ENCODE measurements at places on chromosomes 2 and 18.

- no peak for DNase-seq
Observed at GRCh38 chr2:46559261-46559660, 79.9 kb downstream of the TMEM247 start.

DNA sequence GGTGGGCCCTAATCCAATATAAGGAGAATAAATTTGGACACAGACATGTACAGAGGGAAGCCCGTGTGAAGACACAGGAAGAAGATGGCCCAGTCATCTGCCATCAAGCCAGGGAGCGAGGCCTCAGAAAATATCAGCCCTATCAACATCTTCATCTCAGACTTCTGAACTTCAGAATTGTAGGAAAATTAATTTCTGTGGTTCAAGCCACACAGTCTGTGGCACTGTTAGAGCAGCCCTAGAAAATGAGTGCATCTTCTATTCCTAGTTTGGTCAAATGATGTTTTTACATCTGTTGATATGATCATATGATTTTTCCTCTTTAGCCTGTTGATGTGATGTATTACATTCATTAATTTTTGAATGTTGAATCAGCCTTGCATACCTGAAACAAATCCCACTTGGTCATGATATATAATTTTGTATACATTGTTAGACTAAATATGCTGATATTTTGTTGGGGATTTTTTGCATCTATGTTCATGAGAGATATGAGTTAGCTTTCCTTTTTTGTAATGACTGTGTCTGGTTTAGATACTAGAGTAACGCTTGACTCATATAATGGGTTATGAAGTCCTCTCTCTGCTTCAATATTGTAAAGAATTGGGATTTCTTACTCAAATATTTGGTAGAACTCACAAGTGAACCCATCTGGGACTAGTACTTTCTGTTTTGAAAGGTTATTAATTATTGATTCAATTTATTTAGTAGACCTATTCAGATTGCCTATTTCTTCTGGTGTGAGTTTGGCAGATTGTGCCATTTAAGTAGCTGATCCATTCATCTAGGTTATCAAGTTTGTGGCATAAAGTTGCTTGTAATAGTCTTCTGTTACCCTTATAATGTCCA, 451.4 kb downstream of the EIPR1 start:
- DNase-seq: no peak

- peak; percentile 19 for DNase-seq
Observed at GRCh38 chr2:16746833-16747232, 81.2 kb upstream of the CYRIA start.

- no peak for DNase-seq
Observed at GRCh38 chr2:161947406-161947805, 126.6 kb downstream of the DPP4 start.

GRCh38 chr18:62729487-62730386, 14.4 kb downstream of the PHLPP1 start:
- no peak for DNase-seq

DNA sequence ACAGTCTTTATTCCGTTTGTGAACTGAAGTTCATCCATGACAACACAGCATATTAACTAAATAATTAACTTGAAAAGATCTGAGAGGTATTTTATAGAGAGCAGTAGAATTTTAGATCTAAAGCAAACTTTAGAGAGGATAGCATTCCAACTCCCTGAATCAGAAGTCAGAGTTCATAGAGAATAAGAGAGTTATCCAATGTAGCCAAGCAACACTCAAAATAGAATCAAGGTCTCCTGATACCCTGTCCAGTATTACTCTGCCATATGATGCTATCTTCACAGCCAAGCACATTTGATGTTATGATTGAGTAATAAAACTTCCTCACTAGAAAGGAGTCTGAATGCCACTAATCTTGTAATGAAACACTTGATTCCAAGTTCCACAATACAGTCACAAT, 55.5 kb downstream of the RIT2 start:
- DNase-seq: no peak

DNA sequence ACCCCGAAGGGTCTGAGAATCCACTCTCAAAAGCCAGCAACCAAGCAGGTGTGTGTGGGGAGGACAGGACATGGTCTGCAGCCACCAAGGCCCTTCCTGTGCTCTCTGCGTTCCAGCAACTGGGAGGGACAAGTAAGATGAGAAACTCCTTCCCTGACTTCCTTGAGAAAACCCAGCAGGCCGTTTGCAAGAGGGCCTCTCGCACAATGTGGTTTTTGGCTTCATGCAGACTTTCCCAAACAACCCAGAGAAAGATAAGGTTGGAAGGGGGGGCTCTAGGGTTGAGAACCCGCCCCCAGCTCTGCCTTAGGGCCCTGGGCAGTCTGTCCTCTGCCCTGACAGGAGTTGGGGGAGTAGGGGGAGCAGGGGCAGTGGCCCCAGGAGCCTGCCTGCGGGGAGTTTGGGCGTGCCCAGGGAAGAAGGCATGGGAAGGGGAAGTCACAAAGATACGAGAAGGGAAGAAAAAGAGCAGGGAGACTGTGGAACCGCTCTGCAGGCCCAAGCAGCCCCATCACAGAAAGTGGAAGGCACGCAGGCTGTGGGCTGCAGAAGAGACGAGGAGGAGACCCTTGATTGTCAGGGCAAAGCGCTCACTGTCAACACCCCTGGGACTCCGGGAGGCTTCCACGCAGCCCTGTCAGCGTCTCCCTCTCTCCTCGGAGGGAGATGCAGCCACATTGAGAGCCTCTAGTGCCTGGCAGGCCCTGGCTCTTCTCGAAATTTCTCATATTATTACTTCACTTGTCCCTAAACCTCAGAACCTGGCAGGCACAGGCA, 99.8 kb downstream of the SMAD7 start:
- no peak for DNase-seq

GRCh38 chr2:209577376-209578357, 153.8 kb downstream of the MAP2 start:
- peak; percentile 66 for DNase-seq

- DNase-seq: no peak
Observed at GRCh38 chr18:10015941-10016819, 102.4 kb downstream of the VAPA start.

- DNase-seq: no peak
Observed at GRCh38 chr2:175571078-175571653, 389.7 kb upstream of the ATP5MC3 start.

DNA sequence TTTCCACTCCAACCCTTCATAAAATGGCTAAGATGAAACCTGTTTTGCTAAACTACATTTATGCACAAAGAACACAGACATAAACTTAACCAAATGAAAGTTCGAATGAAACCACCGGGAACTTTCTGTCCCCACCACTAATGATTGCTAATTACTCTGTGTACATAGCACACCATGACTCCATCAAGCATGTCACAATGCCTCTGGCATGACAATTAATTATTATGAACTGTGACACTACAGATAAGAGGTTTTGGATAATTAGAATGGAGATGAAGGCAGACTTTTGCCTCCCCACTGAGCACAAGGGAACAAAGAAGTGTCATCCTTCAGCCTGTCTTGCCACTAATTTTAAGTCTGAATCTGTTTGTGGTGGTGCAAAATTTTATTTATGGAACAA, 1.5 kb downstream of the DAPL1 start:
- DNase-seq: no peak

DNA sequence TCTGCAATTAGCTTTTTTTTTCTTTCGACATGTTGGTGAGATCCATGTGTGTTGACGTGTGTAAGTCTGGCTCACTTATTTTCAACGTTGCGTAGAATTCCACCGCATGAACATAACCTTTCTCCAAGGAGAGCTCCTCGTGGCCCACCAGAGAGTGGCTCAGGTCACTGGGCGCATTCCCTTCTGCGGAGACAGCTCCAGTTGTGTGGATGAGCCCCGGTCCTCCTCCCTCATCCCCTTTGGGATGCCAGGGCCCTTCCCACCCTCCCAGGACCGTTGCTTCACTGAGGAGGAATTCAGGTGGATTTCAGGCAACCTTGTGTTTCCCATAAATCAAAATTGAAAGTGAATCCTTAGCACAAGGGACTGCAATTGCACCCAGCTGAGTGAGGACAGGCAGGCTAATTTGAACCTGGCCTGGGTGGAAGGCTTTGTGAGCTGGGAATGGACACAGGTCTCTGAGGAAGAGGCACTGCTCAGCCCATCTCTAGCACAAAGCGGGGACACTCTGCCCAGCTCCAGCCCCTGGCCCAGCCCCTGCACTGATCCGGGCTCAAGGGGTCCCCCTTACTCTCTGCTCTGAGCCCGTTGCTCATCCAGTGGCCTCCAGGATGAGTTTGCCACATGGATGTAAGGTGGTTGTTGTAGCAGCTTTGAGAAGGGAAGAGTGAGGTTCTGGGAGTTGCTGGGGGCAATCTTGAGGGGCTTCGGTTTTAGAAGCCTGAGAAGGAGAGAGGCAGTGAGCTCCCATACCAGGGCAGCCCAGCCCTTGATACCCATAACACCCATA, 57.8 kb upstream of the HAAO start:
- no peak for DNase-seq

- peak; percentile 60 for DNase-seq
Observed at GRCh38 chr2:231615058-231615671, 22.5 kb downstream of the TEX44 start.

DNA sequence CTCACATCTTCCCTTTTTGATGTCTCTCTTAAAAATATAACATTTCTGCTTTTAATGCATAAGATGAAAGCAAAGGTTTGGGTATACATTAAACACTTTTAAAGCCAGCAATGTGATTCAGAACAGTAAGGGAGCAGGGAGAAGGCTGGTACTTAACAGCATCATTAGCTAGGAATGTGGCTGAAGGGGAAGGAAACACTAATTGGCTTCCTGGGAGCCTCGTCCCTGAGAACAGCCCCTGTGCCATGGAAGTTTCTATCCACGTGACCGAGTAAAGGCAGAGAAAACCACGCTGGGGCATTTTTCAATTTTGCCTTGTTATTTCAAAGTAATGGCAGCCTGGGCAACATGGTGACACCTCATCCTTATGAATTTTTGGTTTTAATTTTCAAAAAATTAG, 109.2 kb upstream of the GPC1 start:
- no peak for DNase-seq

DNA sequence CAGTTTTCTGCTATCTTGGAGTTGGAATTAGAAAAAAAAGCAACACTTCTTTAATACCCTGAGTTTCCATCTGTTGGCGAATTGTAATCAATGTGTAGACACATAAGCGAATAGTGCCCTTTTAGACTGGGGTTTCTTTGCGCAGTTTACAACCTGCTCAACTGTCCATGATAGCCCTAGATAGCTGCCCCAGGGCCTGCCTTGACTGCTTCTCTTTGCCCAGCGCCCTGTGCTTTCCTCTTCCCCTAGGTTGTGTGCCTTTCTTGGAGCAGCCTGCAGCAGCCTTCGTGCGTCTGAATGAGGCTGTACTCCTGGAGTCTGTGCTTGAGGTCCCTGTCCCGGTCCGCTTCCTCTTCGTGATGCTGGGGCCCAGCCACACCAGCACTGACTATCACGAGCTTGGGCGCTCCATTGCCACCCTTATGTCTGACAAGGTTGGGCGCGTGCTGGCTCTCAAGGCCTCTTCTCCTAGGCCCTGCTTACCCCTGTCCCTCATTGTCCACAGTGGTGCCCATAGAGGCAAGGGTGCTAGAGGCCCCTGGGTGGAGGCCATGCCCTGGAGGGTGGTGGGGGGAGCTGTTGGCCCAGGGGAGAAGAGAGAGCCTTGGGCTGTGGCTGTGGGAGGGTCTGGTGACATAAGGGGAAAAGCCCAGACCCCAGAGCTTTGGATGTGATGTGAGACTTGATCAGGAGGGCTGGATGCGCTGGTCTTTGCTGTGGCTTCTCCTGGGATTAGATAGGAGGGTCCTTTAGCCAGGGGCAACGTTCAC, 6.9 kb downstream of the SLC4A3 start:
- DNase-seq: no peak

DNA sequence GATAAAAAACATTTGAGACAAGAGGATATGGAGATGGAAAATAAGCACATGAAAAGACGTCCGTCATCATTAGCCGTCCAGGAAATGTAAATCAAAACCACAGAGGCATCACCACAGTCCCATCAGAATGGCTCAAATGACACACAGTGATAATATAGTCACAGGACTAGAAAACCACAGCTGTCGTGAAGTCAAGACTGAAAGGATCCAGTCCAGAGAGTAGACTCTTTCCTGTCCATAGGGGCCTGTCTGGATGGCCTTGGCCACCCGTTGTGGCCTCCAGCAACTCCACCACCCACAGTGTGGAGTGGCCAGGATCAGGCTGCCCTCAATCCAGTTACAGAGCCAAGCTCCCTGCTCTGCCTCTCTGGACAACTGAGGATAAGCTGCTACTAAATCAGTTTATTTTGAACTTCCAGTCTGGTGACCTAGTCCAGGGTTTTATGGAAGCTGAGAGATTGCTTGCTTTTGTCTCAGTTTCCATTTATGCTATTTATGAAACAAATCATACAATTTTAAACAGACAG, 60.4 kb downstream of the RHOB start:
- peak; percentile 20 for DNase-seq

Data from hematopoietic multipotent progenitor cell treated with erythropoietin and hydrocortisone succinate and interleukin-3 and kit ligand, for 6 days (in vitro differentiated cells).